ENCODE measurements at places on chromosomes 5 and 9.

DNA sequence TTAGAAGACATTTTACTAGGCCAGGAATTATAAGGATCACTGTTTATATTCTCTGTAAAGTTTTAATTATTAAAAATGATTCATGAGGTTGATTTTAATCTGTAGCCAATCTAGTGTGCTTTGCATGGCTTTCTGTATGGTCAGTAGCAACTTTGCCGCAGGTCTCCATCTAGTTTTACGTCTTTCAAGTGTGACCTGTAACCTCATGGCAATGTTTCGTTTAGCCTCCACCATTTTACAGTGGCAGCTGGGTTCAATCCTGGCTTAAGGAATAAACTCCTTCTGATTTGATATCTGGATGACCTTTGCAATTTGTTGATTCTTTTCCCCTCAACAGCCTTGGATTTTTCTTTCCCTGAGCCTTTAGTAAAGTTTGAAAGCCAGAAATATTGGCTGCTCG is 434.5 kb upstream of the CDH9 start:
- no peak for DNase-seq

DNA sequence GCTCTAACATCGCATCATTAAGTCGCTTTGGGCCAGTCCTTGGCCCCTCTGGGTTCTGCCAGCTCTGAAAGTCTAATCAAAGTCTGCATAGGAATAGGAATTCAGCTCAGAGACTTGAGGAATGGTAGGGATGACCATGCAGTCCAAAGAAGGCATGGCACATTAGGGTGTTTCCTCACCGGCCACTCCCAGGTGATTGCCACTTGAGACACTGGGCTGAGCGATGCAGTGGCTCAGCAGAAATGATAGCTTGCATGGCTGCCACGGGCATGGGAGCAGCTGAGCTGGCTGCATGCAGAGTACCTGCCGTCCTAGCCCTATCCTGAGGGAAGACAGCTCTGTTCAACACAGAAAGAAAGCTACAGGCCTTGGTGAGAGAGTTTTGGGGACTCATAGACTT is 28.8 kb downstream of the AFAP1L1 start:
- no peak for DNase-seq

GRCh38 chr9:97970165-97970564 is 13.0 kb upstream of the ANP32B start:
- DNase-seq, result no peak

GRCh38 chr5:58255970-58256369 is 203.9 kb downstream of the PLK2 start:
- no peak for DNase-seq

Data from spinal cord (tissue), 10 donors.